ENCODE measurements at places on chromosomes 1 and 21. TPM values are rescaled to one million over a fixed set of nuclear protein-coding genes. Genes with fewer than 3 reads are reported as not detected.

FHL3 gene
- 27.0 TPM for total RNA-seq

ETNK2 gene
- total RNA-seq: 16.3 TPM

GRCh38 chr1:60904099-60904851 is 178.1 kb upstream of the NFIA start:
- DNase-seq: peak; percentile 71

GRCh38 chr1:19255288-19255687 is 3.7 kb downstream of the MRTO4 start:
- no peak for DNase-seq

DNA sequence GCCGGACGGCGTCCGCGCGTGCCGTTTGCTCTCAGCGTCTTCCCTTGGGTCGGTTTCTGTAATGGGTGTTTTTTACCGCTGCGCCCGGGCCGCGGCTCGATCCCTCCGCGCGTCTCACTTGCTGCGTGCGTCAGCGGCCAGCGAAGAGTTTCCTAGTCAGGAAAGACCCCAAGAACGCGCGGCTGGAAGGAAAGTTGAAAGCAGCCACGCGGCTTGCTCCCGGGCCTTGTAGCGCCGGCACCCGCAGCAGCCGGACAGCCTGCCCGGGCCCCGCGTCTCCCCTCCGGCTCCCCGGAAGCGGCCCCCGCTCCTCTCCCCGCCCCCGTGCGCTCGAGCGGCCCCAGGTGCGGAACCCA is 159.8 kb downstream of the RUNX1 start:
- DNase-seq: no peak

Data from heart left ventricle (tissue), 16 donors.